Stromal cell of bone marrow (primary cell): ENCODE measurements at places on chromosomes 3 and 15.

- DNase-seq = no peak
Measured at GRCh38 chr3:183641882-183642281, 6.5 kb downstream of the KLHL24 start.

GRCh38 chr15:72009222-72009621 lies 108.7 kb downstream of the MYO9A start:
- no peak for DNase-seq

GRCh38 chr15:59283717-59284391 lies 77.2 kb downstream of the LDHAL6B start:
- DNase-seq = no peak

DNA sequence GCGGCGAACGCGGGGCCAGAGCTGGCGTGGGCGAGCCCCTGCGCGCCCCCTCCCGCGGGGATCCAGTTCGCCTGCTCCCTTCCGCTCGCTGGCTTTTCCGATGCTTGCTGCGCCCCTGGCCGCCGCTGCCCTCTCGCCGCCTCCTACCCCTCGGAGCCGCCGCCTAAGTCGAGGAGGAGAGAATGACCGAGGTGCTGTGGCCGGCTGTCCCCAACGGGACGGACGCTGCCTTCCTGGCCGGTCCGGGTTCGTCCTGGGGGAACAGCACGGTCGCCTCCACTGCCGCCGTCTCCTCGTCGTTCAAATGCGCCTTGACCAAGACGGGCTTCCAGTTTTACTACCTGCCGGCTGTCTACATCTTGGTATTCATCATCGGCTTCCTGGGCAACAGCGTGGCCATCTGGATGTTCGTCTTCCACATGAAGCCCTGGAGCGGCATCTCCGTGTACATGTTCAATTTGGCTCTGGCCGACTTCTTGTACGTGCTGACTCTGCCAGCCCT lies 721 bp downstream of the P2RY1 start:
- DNase-seq = no peak
